ENCODE measurements at places on chromosomes 11 and 22. TPM values are rescaled to one million over a fixed set of nuclear protein-coding genes. Genes with fewer than 3 reads are reported as not detected.
A peak's percentile ranks its signal among the peaks of the same experiment; 100 is the strongest.

UBQLNL gene
- not detected for total RNA-seq

TMEM151A gene
- total RNA-seq = not detected

TESMIN gene
- 1.3 TPM for total RNA-seq

F2 gene
- not detected for total RNA-seq

TTC9C gene
- 36.7 TPM for total RNA-seq

FGF19 gene
- not detected for total RNA-seq

TSKU gene
- 0.11 TPM for total RNA-seq

KCNJ11 gene
- 0.95 TPM for total RNA-seq

PAMR1 gene
- not detected for total RNA-seq

NAALAD2 gene
- total RNA-seq = not detected

GRCh38 chr11:88620568-88621130, 283.1 kb upstream of the CTSC start:
- DNase-seq = no peak

GRCh38 chr11:12724301-12725054, 50.3 kb downstream of the TEAD1 start:
- no peak for DNase-seq

- no peak for DNase-seq
Observed at GRCh38 chr11:64531906-64532312, 59.1 kb upstream of the SLC22A12 start.

DNA sequence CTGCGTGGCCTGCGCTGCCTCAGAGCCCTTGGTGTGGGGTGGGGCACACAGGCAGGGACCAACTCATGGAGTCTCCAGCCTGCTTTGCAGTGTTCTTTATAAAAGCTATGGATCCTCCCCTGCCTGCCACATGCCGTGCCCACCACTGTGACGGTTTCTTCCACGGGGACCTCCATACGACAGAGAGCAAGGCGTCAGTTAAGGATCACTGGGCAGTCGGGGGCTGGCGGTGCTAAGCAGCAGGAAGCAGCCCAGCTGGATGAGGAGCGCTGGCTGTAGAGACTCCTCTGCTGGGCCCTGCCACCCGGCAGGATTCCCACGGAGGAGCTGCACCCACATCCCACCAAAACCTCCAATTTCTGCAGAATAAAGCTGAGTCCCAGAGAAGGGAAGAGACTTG, 23.1 kb upstream of the EFCAB6 start:
- no peak for DNase-seq

DNA sequence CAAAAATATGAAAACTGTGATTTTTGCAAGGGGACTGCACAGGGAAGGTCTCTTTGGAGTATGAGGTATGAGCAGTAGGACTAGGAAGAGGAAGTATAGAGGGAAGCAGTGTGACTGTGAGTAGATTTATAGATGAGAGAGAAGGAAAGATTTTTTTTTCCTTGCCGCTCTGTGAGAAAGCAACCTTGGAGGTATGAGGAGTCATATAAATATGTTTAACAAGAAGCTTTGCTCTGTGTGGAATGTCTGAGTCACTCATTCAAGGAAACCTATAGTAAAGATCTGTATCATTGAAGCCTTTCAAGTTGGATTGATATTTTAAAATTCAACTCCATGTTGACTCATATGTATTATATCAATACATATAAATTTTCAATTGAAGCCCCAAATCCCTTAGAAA, 26.2 kb downstream of the DNHD1 start:
- no peak for DNase-seq

DNA sequence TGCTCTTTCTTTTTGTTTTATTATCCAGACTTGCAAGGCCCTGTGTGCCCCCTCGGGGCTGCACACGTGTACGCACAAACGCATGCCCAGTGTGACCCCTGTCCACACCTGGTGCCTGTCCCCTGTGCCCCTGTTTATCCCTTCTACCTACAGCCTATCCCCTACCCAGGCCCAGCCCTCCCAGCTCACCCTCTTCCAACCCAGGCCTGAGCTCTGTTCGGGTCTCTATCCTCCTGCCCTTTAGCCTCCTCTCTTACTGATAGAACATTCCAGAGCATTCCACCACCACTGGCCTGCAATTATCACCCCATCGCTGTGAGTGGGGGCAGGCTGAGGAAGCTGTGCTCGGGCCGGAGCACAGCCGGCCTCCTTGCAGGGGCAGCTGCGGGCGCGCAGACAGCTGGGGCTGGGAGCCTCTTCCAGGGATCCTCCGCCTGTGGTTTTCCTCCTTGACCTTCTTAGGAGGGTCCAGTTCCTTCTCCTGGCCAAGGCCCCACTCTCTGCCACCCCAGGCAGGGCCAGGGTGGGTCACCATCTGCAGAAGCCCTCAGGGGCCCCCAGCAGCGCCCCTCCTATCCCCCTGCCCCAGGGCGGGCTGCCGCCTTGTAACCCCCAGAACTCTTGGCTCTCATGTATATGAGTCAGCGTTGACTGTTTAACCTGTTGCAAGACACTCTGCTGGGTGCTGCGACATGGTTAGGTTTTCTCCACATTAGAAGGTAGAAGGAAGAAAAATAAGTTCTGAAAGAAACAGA, 41.8 kb upstream of the KCNQ1OT1 start:
- no peak for DNase-seq

- DNase-seq = no peak
Observed at GRCh38 chr11:12529041-12529440, 145.2 kb upstream of the TEAD1 start.

DNA sequence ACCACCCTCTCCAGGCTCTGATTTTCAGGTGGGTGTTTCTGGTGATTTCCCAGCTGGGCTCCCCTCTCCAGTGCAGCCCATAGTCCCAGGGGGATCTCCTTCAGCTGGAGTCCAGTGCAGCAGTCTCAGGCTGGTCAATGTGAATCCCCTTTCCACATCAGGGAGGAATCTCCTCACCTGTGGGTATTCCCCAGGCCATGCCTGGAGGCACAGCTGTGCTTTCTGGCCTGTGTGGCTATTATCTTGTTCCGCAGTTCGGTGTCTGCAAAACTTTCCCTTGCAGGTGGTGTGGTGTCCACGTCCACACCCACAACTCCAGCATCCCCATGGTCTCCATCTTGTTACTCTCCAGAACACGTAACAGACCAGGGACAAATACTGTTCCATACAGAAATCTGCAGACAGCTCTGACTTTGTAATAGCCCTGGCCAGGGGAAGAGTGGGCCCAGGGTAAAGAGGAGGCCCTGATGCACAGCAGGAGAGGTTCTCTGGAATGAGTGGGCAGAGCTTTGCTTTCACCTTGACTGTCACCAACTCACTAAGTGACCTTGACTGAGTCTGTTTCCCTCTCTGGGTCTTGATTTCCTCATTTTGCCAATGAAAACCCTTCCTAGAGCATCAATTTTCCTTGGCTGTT, 183.2 kb downstream of the CSNK2A3 start:
- no peak for DNase-seq

DNA sequence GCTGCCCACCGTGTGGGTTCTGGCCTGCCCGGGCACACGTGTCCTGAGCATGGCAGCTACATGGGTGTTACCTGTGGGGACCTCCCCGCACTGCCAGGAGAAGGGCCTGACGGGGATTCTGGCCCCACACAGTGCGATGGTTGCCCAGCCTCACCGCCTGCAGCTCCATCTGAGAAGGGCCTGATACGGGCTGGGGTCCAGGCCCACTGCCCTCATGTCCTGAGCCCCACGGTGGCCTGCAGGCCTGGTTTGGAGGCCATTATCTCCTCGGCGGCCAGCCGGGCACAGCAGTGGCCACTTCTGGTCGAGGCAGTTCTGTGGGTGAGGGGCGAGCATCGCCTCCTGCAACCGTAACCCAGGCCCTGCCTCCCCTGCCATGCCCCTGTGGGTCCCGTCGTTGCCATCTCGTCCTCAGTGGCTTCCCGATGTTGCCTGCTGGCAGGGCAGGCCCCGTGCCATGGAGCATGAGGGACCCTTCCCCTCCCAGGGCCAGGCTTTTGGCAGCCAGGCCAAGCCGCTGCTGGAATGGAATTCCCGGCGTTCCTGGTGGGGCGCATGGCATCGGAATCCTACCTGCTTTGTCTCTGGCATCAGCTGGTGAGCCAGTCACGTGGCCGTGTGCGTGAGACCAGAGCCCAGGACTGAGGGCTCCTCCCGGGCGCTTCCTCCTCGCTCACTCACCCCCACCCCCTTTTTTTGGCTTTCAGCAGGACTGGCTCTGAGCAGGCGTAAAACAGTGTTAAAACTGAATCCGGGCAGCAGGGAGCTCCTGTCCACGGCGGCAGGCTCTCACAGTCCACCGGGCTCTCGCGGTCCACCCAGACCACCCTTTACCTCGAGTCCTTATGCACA, 71.9 kb upstream of the PPARA start:
- DNase-seq = peak; percentile 43

GRCh38 chr11:2207773-2208621, 36.4 kb upstream of the TH start:
- no peak for DNase-seq

DNA sequence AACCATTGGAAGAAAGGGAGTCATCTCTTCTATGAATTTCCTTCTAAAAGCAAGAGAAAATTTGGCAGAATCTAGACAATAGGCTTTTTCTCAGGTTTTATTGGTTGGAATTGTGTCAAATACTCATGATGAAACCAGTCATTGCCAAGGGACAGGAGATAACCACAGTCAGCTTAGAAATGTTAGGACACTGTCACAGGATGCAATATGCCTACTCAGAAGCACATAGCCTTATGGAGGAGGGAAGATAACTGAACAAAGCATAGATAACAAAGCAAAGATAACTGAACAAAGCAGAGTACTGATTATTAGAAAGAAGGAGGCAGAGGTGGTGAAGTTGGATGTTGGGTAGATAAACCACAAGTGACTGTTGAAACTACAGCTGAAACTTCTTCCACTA, 303.5 kb upstream of the PDGFD start:
- no peak for DNase-seq

GRCh38 chr11:97888641-97889040, 1132.1 kb upstream of the CNTN5 start:
- DNase-seq = no peak

DNA sequence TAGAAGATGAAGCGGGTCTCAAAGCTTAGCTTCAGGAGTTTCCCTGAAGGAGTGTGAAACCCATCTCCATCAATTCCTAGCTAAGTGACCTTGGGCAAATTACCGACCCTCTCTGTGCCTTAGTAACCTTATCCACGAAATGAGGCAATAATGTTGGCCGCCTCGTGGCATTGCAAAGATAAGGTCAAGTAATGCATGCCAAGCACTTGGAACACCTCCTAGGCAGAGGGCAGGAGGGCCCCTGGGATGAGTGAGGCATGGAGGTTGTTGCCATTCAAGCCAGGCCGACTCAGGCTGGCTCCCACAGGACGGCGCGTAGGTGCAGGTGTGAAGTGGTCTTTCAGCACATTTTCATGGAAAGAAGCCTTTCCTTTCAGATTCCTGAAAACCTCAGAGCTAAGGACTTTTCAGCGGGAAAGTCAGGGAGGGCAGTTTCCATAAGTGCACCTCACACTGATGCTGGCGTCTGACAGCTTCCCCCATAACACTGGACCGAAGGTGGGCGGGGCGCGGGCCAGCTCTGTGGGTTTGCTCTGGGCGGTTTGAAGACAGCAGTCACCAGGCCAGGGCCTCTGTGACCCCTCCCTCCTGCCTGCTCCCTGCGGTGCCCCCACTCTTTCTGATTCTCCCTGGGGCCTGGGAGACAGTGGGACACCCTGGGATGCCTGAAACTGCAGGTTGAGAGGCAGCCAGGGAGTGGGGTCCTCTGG, 25.2 kb downstream of the RPS6KA4 start:
- DNase-seq = no peak

GRCh38 chr11:101860696-101861427, 53.9 kb upstream of the CEP126 start:
- DNase-seq = no peak

- no peak for DNase-seq
Observed at GRCh38 chr22:36616682-36617081, 86.9 kb downstream of the CACNG2 start.

DNA sequence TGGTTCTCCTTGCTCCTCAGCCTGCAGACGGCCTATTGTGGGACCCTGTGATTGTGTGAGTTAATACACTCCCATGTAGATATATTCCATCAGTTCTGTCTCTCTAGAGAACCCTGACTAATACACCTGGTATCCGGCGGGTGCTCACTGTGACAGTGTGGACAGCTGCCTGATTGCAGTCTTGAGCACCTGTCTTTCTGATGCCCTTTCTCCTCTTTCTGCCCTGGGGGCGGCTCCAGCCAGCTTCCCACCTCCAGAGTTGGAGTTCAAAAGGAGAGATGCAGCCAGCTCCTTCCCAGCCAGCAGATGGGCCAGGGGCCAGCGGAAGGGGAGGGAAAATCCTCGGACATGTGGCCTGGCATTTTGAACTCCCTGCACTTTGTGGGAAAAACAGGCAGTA, 15.0 kb downstream of the SMIM38 start:
- DNase-seq = no peak

GRCh38 chr11:1456176-1456575, 30.4 kb downstream of the MOB2 start:
- no peak for DNase-seq

DNA sequence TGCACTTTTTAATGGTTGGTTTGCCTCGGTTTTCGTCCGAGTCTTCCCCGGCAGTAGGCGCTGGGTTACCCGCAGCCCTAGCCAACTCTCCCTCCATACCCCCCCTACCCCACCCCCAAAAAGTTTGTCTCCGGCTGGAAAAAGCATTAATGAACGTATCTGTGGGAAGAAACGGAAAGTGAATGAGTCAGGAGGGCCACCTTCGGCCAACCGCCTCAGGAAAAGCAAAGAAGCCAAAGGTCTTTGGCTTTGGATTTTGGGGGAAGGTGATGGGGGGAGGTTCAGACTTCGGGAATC, 508 bp upstream of the FLI1 start:
- DNase-seq = no peak

DNA sequence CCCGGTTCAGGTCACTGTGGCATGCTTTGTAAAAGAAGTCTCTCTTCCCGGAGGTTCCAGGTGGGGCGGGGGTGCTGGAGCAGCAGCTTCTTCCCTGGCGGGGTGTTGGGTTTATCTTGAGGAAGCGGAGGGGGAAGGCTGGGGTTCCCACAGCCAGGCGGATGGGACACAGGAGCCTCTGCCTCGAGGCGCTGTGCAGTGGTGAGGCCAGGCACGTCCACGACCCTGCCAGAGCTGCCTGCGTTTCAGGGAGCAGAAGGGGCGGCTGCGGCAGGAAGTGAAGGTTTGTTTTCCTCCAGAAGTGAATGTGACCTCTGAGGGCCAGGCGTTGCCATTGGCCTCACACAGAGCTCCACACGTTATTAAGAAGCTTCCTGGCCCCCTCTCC, 20.1 kb upstream of the ADORA2A start:
- no peak for DNase-seq

DNA sequence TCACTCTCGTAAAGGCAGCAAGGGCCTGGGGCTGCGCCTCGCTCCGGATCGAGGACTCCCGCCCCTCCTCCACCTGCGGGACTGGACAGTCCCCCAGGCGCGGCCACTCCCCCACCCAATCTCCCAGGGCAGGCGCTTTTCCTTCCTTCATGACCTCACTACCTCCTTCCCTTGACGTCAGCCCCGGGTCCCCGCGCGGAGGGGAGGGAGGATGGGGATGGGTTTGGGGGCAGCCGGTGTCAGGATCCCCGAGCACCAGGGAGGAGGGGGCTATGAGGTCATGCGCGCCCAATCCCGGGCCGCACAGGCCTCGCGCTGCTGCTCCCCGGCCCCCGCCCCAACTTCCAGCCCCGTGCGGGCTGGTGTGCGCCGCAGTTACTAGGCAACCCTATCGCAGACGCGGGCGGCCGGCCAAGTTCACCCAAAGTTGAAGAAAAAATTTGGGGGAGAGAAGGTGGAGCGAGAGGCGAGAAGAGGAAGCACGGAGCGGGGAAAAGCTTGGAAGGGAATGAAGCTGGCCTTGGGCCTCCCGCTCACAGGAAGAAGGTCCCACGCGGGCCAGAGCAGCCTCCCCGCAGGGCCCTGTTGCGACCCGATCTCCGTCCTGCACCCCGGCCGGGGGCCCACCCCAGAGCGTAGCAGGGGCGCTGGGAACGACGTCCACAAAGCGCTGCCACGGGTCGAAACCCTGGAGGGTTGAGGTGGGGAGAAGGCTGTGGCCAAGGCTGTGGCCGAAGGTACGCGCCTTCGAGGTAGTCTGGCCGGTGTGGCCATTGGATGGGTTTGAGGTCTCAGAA, 8.3 kb downstream of the WT1 start:
- DNase-seq = no peak

Data from CD8-positive, alpha-beta memory T cell (primary cell).